ENCODE measurements at places on chromosomes 5 and 9.

DNA sequence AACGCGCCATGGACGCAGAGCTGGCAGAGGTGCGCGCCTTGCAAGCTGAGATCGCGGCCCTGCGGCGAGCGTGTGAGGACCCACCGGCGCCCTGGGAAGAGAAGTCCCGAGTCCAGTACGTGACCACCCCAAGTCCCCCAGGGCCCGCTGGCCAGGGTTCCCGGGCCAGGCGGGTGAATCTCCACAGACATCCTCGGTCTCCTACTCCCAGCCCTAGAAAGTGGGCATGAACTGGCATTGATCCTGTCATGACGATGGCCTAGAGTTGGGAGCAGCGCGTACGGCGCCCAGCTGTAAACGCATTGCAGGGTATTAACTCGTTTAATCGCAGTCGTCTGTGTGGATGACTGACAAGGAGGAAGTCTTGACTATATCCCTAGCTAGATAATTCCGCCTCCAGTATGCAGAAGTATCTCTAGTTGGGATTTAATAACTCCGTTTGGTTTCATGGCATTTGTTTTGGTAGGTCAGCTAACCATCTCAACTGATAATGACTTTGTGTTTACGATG, 293 bp downstream of the CENPP start:
- no peak for DNase-seq

DNA sequence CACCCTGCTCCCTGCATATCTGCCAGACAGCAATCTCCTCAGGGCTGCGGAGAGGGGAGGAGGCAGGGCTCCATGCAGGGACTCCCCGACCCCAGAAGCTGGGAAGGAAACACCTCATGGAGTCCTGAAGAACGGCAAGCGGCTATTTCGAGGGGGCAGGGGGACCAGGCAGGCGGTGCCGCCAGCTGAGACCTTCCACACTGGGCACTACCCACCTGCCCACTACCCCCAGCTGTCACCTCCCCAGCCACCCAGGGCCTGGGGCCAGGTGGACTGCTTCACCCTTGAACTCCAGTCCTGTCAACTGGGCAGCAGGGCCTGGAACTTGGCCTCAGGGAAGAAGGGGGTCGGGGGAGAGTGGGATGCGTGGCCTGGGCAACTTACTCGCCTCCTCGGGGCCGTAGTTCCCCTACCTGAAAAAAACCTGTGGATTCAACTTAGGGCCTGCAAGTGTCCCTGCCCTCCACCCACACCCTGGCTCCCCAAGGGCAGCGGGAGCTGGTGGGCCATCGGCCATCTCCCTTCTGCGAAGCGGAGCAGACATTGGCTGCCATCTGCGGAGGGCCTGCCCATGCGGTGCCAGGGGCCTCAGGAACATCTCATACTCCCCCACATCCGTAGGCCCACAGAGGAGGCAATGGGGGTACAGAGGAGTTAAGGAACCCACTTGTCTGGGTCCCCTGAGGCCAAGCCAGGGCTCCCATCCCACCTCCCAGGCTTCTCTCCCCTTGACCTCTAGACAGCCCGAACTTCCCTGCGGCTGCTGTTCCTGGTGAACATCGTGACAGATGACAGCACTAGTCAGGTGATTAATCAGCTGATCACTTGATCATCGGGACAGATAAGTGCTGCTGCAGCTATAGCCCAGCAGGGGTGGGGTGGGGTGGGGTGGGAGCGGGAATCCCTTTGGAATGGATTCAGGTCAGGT, 18.5 kb upstream of the RALGDS start:
- DNase-seq = no peak

- DNase-seq = no peak
Observed at GRCh38 chr5:157799578-157799977, 56.1 kb downstream of the LSM11 start.

DNA sequence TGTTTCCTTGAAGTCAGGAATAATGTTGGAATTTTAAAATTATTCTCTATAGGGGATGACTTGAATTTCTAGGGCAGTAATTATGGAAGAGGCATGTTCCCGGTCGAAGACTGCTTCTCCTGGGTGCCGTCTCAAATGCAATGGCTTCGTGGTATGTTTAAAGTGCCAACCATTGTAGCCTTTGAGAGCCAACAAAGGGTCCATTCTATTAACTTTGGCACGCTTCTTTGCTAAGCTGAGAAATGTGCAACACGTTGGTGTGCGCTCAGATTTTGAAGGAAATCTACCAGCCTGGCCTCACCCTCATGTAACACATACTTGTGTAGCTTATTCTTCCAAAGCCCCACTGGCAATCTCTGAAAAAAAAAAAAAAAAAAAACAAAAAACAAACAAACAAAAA, 221.2 kb upstream of the ANKH start:
- DNase-seq = no peak

DNA sequence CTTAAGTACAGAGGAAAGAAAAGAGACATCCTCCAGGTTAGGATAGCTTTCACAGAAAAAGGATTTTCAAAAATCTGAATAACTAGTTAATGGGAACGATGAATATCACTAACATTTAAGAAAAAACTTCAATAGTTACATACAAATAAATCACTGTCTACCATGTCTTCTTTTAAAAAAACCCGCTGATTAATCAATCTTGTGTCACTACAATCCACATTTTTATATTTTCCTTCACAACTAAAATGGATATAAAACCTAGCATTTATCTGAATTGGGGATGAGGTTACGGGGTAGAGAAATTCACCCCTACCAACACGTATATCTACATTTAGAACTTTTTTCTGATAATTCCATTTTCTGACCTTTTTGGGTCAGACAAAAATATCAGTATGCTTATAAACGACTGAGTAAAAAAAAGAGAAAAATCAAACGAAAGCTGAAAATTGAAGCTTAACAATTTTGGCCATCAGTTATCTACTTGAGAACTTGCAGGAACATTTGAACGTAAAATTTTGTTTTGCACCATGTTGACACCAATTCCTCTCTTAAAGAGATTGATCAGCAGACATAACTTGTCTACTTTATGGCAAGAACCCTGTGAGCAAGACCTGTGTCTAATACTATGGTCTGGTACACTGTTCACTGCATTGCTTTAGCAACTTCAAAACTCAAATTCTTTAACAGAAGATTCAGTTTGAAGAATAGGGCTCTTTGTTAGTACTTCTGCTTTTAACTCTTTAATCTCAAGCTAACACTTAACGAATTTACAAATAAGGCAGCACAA, 4.8 kb downstream of the NR3C1 start:
- no peak for DNase-seq

Measured in T-helper 2 cell (primary cell).